Retinal pigment epithelial cell (primary cell): ENCODE measurements at places on chromosomes 6 and 20.

- DNase-seq, result no peak
These were observed 266.1 kb upstream of the PTCHD4 start for GRCh38 chr6:48377115-48377514.

GRCh38 chr6:123655521-123656306 is 19.0 kb upstream of the TRDN start:
- no peak for DNase-seq

GRCh38 chr6:135506270-135506997 is 8.9 kb upstream of the AHI1 start:
- peak; percentile 27 for DNase-seq

DNA sequence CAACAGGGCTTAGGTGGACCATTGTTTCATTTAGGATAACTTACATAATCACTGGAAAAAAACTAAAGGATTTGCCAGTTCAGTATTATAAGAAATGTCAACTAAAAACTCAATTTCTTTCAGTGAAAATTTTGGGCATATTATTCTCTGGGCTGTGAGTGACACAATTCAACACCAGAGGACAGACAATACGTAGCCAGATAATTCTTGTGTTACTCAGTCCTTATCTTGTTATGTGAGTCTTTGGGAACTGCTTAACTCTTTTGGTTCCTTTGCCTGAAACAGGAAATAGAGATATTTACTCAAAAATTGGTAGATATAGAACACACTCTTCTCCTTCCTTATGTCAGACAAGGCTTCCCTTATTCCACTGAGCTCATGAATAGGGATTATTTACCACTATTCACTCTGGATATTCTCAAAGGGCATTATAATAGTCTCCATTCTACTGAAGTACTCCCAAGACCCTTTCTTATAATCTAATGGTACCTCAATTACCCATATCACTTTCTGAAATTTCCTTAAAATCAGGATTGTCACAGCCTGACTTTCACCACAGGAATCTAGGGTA is 4.9 kb upstream of the BEND6 start:
- no peak for DNase-seq

DNA sequence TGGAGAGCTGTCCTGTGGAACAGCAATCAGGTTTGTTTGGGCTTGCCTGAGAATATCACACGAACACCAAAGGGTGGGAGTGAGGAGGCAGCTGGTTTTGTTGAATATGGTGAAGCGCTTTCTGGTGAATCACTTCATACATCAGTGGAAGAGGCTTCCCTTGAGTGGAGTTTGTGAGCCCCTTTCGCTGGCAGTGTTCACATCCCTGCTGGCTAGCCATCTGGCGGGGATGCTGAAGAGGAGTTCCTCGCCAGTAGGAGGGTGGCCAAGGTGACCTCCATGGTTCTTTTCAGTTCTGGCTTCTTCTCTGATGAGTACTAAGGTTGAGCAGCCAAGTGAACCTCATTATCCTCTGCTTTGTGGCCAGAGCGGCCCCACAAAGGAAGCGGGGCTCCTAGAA is 37.7 kb upstream of the RNF8 start:
- DNase-seq, result no peak

GRCh38 chr20:52985687-52986086 is 13.5 kb downstream of the TSHZ2 start:
- DNase-seq, result peak; percentile 30

GRCh38 chr6:14149053-14149738 is 31.6 kb downstream of the CD83 start:
- no peak for DNase-seq

- no peak for DNase-seq
These were observed 15.7 kb downstream of the GSTA1 start for GRCh38 chr6:52787917-52788316.

DNA sequence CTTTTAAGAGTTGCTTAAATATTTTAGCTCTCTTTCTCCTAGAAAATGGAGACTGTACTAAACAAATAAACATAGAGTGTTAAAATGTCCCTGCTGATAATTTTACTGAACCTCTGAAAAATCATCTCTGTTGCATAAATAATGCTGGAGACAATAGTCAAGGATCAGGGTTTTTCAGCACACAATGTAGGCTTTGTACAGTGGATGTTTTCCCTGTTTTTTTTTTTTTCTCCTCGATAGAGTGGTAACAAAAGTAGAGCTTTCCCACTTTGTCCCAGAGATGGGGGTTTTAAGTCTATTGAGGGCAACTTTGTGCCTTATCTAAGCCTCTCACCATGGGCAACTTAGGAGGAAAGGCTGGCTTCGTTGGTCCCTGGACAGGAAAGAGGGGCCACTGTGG is 222.6 kb upstream of the HDDC2 start:
- DNase-seq, result no peak

DNA sequence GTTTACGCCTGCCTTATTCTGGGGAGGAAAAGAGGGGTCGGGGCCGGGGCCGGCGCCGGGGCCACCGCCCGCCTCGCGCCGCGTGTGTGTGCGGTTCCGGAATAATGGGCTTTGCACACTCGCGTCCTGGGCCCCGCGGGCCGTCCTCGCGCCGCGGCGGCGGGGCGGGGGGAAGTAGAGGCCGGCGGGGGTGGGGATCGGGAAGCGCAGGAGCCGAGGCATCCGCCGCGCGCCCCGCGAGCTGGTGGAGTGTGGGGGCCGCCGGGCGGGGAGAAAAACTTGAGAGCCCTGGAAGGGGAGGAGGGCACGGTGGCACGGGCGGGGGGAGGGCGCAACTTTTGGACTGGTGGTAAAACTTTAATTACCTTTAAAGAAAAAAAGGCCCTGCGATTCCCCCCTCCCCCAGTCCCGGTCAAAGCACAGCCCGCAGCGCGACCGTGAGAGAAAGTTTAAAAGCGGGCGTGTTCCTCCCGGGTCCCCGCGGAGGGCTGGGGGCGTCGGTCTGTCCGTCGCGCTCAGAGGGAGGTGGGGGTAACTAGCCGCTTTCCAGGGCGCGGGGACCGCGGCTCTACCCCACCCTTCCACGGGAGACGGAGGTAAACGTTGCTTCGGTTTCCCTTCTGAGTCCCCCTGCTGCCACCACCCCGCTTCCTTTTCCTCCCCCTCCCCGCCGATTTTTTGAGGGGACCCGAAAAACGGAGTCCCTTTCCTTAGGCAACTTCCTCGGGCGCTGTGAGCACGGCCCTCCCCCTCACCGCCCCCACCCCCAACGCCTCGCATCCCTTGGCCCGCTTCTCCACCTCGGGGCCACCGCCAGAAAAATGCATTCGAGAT is 1.9 kb downstream of the L3MBTL3 start:
- DNase-seq, result no peak

GRCh38 chr6:43269273-43270007 is 26.2 kb downstream of the TTBK1 start:
- DNase-seq, result no peak

DNA sequence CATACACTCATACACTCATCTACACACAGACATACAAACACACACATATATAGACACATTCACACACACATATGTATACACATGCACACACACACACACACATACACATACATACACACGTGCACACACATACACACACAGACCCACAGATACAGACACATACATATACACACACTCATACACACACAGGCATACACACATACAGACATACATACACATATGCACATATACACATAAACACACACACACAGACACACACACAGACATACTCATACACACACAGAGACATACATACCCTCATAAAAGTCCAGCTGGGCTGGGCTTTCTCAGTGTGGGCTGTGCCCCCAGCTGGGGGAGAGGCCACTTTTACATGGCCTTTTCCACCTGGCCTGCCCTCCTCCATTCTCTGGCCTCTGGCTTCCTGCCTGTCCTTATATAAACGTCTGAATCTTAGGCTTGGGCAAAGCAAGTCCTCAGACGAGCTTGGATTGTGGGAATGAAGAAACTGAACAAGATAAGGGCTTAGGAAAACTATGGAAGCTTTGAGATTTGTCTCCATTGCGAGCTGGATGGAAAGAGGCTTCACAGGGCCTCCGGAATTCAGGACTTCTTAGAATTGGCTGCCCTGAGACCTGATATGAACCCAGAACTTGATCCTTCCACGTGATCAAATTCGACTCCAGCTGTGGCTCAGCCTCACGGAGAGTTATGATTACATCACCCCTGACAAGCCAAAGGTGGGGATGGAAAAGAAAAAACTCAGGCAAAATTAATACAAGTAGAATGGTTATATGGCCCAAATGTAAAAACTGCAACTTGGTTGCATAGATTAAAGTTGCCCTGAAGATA is 22.5 kb upstream of the CST3 start:
- DNase-seq, result no peak

- no peak for DNase-seq
These were observed 168.9 kb upstream of the CENPW start for GRCh38 chr6:126170978-126171382.

GRCh38 chr6:2958776-2959175 is 12.6 kb downstream of the SERPINB6 start:
- DNase-seq, result no peak

GRCh38 chr20:39839399-39840119 is 849.5 kb downstream of the MAFB start:
- DNase-seq, result no peak

- DNase-seq, result no peak
These were observed 53.5 kb upstream of the AKAP12 start for GRCh38 chr6:151186306-151186705.

- DNase-seq, result no peak
These were observed 140.4 kb downstream of the IMPG1 start for GRCh38 chr6:75932067-75932466.

DNA sequence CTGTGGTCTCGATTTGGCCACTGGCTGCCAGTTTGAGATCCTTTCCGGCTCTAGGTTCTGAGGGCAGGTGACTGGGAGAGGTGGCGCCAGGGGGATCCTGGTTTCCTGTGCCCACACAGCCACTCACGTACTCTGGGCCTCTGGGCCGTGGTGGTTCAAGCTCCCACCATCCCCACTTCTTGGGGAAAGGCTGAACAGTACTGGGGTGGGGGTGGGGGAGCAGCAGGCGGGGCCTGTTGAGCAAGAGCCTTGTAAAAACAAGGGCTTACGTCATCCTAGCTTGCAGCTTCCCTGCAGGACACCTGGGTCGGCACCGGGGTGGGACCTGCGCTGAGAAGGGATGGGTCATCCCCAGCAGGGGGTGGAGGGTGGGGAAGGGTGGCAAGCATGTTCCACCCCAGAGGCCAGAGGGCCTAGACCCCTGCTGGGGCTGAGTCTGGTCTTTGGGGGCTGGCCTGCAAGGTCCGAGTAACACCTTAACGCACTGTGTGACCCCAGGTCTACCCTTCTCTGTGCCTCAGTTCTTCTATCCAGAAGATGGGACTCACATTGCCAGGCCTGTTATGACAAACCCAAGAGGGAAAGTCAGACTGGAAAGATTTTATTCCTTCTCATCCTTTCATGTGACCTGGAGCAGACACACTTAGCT is 3.1 kb upstream of the CEBPB start:
- no peak for DNase-seq

DNA sequence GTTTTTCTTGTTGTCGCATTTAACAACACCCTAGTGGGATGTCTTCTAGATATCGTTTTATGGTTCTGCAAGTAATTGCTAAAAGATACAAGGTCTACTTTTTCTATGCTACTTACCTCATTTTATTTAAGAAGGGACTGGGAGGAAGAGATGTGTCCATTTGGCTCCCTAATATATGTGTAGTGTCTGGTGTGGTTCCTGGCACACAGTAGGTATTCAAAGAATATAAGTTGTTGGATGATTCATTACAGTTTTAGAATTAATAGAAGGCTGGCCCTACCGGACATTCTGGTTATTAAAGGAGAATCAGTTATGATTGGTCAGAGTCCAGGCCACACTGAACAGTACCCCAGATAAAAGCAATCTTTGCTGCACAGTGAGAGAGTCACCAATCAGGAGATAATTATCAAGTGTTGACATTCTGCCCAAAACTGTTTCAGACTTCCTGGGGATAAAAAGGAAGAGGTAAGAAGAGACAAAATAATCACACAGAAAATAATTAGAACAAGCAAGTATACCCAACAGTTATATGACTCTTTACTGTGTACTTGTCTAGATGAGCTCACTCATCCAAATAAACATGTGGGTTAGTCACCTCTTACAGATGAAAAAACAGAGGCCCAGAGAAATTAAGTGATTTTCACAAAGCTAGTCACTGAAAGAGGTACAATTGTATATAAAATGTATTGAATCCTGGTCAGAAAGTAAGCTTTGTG is 7.0 kb downstream of the TMEM244 start:
- no peak for DNase-seq

DNA sequence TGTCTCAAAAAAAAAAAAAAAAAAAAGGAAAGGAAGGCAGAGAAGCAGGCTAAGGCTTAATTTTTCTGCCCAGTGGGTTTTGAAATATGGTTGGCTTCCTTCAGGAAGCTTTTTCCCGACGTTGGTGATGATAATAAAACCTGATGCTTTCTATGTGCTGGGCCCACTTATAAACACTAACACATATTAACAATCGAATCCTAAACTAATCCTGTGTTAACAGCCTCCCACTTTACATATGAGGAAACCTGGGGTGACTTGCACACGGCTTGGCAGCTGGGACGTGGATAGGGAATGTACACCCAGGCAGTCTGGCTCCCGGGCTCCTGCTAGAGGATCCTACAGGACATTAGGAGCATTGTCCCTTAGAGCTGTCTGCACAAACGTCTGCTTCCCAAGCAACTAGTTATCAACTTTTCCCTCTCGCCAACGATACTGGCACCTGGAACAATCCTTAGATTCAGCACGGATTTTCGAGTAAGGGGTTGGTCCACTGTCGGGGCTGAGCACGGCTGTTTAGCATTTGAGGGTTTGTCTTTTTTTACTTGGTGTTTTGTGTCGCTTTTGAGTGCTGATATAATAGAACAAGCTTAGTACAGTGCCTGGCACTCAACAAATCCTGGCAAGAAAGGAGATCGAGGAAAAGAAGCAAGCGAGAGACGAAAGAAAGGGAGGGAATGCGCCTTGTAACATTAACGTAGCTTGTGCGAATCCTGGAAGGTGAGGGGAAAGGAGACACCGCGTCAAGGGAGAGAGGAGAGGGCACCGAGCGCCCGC is 622 bp upstream of the KIZ start:
- no peak for DNase-seq

DNA sequence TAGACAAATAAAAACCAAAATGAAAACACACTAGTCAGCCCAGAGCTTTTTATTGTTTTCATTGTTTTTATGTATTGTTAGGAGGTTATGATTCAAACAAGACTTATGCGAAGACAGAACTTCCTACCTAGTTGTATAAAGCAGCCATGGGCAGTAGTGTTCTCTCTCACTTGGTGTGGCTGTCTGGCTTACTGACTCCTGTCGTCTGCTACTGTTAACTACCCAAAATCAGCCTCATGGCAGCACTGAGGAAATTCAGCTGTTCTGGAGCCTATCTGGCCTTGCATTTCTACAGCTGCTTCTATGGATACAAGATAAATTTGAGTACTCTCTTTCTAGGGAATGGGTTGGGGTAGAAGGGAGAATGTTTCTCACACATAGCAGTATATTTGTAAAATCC is 20.4 kb downstream of the VTA1 start:
- DNase-seq, result no peak
